ENCODE measurements at places on chromosomes 1 and 21.

DNA sequence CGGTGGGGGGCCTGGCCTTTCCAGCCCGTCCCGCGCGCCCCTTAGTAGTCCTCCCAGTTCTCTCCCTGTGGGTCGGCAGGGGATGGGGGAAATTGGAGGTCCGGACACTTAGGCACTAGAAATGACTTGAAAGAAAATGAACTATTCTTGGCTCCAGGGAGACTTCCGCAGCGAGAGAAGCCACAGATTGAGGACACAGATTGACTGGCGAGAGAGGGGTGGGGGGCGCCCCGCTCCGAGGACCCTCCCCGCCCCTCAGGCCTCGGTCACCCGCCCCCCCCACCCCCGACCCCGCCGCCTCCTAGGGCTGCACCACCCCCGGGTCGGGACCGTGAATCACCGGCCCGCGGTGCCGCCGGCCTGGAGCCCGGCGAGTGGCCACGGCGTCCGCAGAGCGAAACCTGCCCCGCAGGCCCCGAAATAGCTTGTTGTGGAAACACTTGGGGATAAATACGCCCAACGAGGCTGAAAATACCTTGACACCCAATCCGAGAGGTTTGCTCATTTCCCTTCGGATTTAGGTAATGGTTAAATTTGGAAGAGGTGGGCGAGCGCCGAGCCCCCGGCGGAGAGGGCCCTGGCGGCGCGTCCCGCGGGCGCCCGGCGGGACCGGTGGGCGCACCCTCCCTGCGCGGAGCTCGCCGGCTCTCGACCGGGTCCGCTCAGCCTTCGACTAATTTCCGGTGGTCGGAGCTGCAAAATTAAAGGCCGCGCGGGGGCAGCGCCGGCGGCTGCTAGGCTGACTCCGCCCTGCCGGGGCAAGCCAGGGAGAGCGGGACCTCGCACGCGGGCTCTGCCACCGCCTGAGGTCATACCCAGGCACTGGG lies at the start of gene GFI1:
GFI1 (minus strand) TSS at position 675 of the 827 bp plus-strand sequence. CDS start 3,438 bp downstream, outside the sequence.
- peak; percentile 40 for DNase-seq

DNA sequence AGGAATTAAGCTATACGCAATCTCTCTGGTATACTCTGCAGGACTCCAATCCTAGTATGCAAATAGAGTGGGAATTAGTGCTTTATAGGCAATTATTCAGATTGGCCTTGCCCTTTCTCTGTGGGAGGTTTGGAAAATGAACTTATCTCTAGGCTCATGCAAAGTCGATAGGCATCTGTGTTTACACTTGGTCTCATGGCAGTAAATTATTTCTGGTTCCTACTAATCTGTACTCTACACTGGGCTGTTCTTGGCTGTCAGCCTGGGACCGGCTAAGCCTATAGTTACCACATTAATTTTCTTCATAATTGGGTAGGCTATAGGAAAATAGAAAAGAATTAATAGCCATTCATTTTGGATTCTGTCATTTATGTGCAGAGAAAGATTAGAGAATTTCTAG lies 544.6 kb downstream of the AMY1C start:
- no peak for DNase-seq

DNA sequence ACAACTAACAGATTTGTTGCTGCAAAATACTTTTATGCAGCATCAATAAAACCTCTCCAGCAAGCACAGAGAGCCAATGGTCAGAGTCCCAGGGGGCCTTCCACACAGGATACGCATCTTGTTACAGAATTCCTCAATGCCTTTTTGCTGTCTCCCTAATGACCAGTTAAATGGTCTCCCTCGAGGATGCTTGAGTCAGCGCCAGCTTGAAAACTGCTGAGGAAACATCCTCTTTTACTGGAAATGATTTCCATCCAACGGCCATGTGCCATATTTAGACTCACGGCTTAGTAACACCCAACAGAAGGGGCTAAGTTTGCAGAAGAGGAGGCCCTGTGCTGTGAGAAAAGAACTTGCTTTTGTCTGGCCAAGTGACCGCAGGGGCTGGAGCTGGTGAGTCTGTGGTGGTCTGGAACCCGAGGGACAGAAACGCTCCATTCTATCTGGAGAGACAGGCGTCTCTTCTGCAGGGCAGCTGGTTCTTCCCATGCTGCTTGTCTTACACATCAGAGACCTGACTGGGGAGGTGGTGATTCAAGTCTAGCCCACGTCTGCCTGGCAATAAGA lies 496.4 kb downstream of the SETD4 start:
- DNase-seq = no peak

GRCh38 chr1:157040802-157041201 lies 4.7 kb downstream of the ARHGEF11 start:
- DNase-seq = no peak

DNA sequence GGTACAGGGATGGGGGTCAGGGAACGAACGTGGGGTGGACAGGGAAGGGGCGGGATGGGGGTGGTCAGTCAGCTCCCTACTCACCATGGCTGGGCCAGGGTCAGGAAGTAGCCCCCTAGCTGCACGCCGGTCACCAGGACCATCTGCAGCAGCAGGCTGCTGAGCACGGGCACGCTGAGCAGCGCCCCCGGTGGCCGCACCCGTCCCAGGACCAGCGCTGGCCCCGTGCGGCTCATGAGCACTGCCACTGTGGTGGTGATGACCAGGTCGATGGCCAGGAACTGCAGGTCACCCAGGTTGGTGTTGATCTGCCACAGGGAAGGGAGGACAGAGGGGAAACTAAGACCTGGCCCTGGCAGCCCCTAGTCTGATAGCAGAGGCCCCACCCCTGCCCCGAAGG lies 6.5 kb upstream of the MFAP2 start:
- peak; percentile 44 for DNase-seq

DNA sequence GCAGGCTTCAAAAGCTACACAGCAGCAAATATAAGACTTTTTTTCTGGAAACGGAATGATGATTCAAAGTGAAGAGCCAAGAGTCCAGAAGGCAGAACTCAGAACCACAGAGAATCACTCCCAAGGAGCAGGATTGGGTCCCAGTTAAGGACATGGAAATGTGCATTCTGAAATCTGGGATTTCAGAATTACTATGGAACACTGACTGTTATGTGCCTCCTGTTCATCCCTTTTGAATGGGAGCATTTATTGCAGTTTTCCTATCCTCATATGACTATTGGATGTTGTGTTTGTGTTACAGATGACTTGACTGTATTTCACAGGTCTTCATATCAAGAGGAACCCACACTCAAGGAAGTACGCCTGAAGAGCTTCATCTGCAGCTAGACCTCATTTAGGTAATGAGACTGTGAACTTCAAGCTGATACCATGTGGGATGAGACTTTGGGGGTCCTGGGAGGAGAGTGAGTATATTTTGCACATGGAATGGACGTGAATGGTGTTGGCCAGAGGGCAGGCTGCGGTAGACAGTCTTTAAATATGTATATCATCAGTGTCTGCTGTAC lies 17.1 kb upstream of the CAP1 start:
- DNase-seq = no peak
